Muscle of arm (tissue), 14 donors: ENCODE measurements at places on chromosomes 5 and 9.

DNA sequence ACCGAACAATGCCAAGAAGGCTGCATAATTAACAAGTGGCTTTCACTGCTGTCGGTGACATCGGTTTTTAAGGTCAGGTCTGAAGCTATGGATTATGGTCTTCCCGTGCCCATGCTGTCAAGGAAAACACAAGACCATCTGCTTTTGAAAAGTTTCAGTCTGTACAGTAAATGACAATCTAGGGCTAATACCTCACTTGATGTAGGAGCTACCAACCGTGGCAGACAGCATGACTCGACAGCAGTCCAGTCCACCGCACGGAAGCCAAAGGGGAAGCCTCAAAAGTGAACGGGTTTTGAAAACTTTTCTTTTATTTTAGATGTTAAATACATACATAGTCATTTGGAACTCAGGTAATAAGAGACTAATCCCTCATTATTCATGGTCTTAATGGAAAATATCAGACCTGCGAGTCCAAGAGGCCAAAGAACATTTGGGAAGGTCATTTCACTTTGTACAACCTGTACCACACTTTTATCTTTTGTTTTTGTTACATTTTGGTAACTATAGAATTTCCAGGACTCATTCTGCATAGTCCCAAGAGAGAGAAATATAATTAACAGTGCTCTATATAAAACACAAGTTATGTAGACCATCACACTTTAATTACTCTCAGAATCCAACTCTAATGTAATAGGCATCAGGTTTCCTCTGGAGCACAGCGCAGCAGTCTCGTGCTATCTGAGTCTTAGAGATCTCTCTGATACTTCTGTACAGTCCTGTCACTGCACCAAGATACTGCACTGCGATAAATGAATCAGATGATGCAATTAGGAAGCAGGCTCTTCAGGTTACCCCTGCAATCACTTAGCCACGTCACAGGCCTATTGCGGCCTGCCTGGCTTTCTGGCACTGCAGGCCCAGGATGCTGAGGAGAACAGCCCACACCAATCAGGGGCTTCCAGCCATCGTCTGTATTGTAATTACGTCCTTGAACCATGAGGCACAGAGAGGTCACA lies 184.9 kb downstream of the FANCC start:
- DNase-seq: no peak

- no peak for DNase-seq
Observed at GRCh38 chr5:14414007-14414406, 167.6 kb upstream of the OTULINL start.

- DNase-seq: peak; percentile 34
Observed at GRCh38 chr5:57176350-57176857, 2.5 kb downstream of the GPBP1 start.

- no peak for DNase-seq
Observed at GRCh38 chr9:127574072-127574993, 37.7 kb upstream of the STXBP1 start.

GRCh38 chr9:137606005-137606621 lies 627 bp downstream of the ARRDC1 start:
- DNase-seq: no peak

- DNase-seq: no peak
Observed at GRCh38 chr5:35483191-35483590, 134.5 kb upstream of the SPEF2 start.

GRCh38 chr9:135247227-135247930 lies 159.9 kb downstream of the OLFM1 start:
- DNase-seq: no peak

GRCh38 chr9:133347515-133347984 lies 381 bp downstream of the MED22 start:
- peak; percentile 43 for DNase-seq

DNA sequence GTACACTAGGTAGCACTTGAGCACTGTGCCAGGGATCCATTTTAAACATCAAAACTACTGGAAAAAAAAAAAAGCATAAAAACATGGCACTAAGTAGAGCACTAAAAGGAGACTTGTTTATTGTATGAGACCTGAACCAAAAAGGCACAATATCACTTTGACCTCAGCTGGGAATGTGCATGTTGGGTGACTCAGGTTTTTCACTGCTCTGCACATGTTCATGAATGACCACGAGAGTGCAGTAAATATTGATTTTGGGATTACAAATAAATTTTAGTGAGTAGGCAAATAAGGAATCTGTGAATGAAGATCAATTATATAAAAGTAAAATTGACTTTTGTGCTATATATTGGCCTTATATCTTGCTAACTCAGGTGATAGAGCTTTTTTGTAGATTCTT lies 11.8 kb downstream of the RMI1 start:
- no peak for DNase-seq

GRCh38 chr5:78077369-78078068 lies 217.0 kb downstream of the AP3B1 start:
- no peak for DNase-seq

- DNase-seq: no peak
Observed at GRCh38 chr5:21159510-21160059, 1171.6 kb upstream of the CDH18 start.

- no peak for DNase-seq
Observed at GRCh38 chr9:99438596-99438995, 216.5 kb downstream of the SEC61B start.

- DNase-seq: no peak
Observed at GRCh38 chr9:115923903-115924668, 229.5 kb upstream of the PAPPA start.

DNA sequence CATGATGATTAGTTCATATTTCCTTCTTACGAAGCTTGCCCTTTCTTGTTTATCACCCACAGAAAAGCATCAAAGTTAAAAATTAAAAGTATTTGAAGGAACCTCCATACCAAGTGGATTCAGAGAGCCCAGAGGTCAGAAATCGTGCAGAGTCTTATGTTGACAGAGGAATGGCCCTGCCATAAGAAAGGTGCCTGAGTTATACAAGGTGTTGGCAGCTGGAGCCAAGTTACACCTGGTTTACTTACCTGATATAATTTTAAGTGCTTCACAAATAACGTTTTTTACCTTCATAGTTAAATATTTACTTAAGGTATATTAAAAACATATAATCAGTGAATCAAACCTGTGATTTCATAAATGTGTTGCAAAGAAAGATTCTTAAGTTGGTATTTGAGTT lies 42.3 kb upstream of the DHFR start:
- DNase-seq: no peak

GRCh38 chr9:13279284-13280141 lies at the start of gene MPDZ:
Gene MPDZ, minus strand, starts transcription at chr9:13279692. Its CDS starts 29,377 bp downstream, at chr9:13250315.
- peak; percentile 84 for DNase-seq

GRCh38 chr5:100826133-100826532 lies 76.9 kb downstream of the ST8SIA4 start:
- DNase-seq: no peak

DNA sequence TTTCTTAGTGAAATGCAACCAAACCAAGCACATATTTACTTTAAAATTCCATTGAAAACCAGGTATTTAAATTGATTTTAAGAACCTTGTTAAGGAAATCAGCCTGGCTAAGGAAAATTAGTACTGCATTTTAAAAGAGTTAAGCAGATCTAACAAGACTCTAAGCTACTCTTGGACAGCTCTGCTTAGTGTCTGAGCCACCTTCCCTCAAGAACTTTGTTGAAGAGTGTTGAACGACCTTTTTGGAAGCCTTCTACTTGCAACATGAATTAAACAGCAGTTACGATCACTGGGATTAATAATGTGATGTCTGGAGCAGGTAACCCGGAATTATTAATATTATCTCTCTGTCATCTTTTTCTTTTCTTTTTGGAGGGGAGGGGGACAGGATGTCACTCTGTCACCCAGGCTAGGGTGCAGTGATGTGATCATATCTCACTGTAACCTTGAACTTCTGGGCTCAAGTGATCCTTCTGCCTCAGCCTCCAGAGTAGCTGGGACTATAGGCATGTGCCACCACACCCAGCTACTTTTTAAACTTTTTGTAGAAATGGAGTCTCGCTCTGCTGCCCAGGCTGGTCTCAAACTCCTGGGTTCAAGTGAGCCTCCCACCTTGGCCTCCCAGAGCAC lies 74.7 kb downstream of the ANKRD55 start:
- no peak for DNase-seq

DNA sequence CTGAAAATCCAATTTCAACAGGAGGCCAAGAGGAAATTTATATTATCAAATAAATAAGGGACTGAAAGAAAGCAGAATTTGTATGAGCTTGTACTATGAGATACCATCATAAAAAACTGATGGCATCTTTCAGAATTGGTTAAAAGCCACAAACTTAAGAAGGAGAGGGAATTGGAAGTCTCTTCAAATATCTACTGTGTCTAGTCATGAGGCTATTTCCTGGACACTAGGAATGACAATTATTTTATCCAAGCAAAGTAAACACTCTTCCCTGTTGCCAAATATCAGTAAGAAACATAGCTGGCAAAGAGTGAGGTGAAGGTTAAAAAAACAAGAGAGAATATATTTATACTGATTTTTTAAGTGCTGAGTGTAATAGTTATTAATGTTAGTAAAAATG lies 101.5 kb upstream of the ARRDC3 start:
- no peak for DNase-seq

DNA sequence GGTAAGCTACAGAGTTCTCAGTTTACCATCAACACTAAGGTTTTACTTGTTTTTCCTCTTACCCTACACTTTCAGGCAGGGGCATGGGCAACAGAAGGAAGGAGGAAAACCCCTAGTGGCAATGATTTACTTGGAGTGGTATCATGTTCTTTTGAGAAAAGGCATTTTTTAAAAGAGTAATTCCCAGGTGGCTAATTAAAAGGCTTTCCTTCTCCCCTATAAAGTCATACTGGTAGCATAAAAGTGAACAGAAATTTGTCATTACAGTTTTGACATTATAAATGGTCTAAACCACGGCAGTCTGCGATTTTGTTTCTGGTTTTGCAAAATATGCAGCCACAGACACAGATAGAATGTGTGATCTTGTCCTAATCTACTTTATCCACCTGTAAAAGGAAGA lies 30.9 kb upstream of the OR2K2 start:
- DNase-seq: no peak

DNA sequence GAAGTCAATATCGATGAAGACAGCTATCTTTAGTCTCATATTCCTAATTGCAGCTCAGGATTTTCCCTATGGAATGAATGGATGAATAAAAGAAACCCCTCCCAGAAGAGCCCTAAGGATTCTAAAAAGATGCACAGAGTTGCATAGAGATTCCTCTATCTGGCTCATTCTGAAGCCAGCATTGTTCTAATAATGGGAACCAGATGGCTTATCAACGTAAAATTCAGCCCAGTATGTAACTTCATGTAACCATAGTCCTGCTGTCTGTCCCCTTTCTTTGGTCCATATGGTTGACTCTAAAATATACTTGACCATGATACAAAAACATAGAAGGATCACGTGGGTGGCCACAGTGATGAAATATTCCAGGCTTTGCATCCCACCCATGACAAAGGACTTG lies 508.6 kb downstream of the RASEF start:
- no peak for DNase-seq

- DNase-seq: no peak
Observed at GRCh38 chr9:20408513-20408912, 213.8 kb downstream of the MLLT3 start.

GRCh38 chr5:179475208-179475751 lies 75.1 kb upstream of the RUFY1 start:
- no peak for DNase-seq

DNA sequence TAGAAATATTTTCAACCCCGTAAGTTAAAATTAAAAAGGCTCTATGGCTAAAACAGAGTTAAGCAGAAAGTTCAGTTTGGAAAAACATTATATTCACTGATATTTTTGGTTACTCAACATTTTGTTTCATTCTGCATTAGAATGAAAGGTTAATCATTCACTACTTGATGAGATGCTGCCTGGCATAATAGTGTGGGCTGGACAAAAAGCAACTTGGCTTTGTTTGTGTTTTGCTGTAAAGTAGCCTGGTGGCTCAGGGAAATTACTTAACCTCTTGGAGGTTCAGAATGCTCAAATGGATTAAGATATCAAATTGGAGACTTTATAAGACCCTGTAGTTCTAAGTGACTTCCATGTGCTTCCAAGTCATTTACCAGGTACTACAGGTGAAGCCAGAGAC lies 367.4 kb upstream of the TRPC7 start:
- DNase-seq: no peak

DNA sequence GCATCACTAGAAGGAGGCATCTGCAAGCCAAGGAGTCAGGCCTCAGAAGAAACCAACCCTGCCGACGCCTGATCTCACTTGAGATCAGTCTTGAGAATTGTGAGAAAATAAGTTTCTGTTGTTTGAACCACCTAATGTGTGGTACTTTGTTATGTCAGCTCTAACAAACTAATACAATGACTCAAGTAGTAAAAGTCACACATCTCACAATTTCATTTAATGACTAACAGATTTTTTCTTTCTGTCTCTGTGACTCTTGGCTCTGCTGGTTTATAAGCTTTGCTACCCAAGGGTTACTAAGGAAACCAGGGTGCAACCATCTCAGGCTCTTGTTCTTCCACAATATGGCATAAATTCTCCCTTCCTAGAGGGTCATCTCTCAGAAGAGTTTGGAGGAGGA lies 315.8 kb upstream of the GRAMD2B start:
- no peak for DNase-seq

DNA sequence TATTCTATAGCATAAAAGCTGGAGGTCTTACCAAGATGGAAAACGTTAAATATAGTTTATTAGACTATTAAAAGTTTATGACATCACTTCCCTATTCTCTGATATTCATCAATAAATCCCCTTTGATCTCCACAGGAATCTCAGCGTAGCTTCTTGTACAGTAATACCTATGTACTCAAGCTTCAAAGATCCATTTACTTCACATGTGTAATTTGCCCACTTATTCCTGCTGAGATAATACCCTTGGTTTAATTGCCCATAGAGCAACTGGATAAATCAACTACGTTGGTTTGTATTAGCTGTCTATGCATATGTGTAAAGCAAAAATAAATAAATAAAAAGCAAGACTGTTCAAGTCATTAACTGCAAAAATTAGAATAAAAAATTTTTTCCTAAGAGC lies 219.7 kb downstream of the EFNA5 start:
- no peak for DNase-seq

- no peak for DNase-seq
Observed at GRCh38 chr9:111186021-111186530, 143.9 kb downstream of the OR2K2 start.

- no peak for DNase-seq
Observed at GRCh38 chr9:123335986-123336329, 20.0 kb upstream of the CRB2 start.

DNA sequence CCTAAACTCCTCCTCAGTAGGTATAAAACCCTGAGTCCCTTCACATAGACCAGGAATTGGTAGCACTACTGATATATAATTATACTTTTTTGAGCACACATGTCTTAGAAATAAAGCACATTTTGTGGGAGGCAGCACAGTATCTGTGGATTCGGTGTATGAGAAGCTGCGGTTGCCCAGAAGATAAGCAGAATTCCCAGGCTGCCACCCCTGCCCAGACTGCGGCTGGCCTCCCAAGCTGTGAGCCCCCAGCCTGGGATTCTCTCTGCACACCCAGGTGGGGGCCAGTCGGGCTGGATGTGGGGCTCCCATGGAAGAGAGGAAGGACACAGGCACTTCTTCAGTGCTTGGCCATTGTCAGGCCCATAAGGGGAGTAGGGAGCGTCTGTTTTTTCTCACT lies 25.6 kb upstream of the ANGPTL2 start:
- DNase-seq: no peak

- DNase-seq: no peak
Observed at GRCh38 chr5:170488570-170488969, 15.2 kb upstream of the KCNIP1 start.

GRCh38 chr5:53001541-53001940 lies 12.4 kb downstream of the ITGA2 start:
- DNase-seq: no peak

- no peak for DNase-seq
Observed at GRCh38 chr9:131651599-131651998, 88.3 kb downstream of the RAPGEF1 start.
